ENCODE measurements at places on chromosomes 13 and 19.
A peak's percentile ranks its signal among the peaks of the same experiment; 100 is the strongest.

DNA sequence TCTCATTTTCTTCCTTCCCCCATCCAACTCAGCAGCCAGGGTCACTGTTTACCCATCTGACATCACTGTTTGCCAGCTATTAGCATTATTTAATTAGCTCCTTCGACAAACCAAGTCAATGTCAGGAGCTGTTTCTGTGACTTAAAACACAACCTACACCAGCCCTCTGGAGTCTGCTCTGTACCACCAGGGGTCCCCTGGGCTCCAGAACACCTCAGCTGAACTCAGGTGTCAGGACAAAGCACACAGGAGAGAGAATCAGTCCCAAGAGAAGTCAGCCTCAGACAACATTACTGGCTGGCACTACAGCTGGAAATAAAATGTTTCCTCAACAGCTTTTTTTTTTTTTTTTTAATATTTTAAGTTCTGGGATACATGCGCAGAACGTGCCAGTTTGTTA is 45.1 kb downstream of the DCLK1 start:
- no peak for DNase-seq

DNA sequence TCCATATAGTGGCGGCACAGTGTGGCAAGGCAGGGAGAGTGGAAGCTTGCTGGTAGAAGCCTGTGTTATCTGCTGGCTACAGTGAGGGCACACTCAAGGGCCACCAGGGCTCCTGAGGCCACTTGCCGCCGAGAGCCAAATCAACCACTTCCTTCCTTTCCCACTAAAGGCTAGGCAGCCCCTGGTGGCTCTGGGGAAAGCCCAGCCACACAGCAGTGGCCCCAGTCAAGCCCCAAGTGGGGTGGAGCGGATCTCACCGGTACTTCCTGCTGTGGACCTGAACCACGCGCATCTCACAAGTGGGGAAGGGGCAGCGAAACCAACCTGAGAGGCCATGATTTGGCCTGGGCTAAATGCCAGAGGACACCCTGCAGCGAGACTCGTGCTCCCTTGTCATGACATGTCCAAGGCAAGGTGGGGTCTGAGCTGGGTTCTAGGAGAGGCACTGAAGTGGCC is 21.9 kb upstream of the SLC35E1 start:
- DNase-seq = no peak

- DNase-seq = peak; percentile 66
These were observed 574.1 kb downstream of the LMO7 start for GRCh38 chr13:76210262-76210661.

GRCh38 chr19:11380653-11381537 is 3.2 kb downstream of the EPOR start:
- DNase-seq = peak; percentile 97

DNA sequence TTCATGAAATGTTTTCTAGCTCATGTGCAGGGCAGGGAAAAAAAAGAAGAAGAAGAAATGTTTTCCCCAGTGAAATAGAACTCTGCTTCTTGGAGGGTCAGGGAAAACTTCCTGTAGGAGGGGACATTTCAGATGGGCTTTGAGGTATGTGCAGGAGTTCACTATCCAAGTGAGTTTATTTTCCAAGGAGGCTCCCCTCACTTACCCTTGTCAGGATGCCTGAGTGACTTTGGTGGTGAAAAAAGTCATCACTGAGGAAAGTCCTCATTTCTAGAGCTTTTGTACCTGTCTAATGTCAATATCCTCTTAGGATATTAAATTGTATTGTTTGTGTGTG is 656 bp upstream of the C3 start:
- DNase-seq = no peak

GRCh38 chr19:34504273-34504808 is 22.8 kb downstream of the WTIP start:
- no peak for DNase-seq

DNA sequence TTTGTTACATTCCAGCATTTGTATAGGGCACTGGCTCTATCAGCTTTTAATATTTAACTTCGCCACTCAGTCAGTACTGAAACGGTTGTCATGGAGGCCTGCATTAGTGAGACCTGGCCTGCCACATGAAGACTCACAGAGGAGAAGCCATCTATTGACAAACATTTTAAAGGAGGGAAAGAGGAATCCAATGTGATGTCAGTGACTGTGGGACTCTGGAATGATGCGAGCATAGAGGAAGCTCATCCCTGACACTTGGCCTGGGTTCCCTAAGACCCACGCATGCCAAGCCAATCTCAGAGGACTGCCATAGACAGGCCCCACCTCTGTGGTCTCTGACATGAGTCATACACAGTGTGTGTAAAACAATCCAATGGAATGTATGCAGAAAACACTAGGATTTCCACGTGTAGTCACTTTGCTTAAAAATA is 7.9 kb upstream of the DPY19L3 start:
- DNase-seq = peak; percentile 86

- no peak for DNase-seq
These were observed 278.0 kb downstream of the KLF5 start for GRCh38 chr13:73336773-73337172.

DNA sequence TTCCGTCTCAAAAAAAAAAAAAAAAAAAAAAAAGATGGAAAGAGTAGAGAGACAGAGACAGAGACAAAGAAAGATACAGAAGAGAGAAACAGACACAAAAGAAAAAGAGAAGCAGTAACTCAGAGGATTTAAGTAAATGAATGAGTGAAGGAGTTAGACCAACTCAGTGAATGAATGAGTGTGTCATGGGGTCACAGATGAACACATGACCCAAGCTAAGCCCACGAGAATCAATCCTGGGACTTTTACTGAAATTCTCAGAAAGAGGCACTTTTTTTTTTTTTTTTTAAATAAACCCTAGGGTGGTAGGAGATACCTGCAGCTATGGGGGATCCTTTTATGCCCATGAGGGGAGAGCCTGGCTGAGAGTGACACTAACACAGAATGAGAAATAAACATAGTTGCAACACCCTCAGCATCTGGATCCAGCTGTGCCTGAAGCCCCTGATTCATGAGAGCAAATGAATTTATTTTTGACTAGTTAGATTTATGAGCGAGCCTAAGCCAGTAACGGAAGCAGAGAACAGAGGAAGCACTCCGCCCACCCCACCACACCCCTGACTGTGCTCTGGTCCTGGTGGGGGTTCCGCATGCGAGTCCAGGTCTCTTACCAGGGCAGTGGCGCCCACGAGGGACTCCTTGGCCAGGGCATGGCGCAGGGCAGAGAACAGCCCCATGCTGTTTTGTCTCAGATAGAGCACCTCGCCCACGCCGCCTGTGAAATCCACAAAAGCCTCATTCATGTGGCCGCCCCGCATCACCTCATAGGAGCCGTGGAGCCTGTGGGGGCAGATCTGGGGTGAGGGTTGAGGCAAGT is 4.6 kb downstream of the CAPN12 start:
- DNase-seq = no peak

- no peak for DNase-seq
These were observed 40.8 kb downstream of the RCBTB2 start for GRCh38 chr13:48492096-48492440.

GRCh38 chr13:96141032-96141431 is 51.1 kb downstream of the HS6ST3 start:
- DNase-seq = peak; percentile 2
